ENCODE measurements at places on chromosomes 13 and 19.
A peak's percentile ranks its signal among the peaks of the same experiment; 100 is the strongest.

DNA sequence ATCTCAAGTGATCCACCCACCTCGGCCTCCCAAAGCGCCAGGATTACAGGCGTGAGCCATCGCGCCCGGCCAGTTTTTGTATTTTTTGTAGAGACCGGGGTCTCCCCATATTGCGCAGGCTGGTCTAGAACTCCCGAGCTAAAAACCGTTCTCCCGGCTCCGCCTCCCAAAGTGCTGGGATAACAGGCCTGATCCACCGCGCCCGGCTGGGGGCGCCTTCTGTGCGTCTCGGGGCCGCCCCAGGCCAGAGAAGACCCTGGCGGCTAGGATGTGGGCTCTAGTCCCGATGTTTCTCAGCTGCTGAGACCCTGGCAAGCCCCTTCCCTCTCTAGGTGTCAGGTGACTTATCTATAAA is 3.6 kb downstream of the ARHGAP45 start:
- DNase-seq = no peak

DNA sequence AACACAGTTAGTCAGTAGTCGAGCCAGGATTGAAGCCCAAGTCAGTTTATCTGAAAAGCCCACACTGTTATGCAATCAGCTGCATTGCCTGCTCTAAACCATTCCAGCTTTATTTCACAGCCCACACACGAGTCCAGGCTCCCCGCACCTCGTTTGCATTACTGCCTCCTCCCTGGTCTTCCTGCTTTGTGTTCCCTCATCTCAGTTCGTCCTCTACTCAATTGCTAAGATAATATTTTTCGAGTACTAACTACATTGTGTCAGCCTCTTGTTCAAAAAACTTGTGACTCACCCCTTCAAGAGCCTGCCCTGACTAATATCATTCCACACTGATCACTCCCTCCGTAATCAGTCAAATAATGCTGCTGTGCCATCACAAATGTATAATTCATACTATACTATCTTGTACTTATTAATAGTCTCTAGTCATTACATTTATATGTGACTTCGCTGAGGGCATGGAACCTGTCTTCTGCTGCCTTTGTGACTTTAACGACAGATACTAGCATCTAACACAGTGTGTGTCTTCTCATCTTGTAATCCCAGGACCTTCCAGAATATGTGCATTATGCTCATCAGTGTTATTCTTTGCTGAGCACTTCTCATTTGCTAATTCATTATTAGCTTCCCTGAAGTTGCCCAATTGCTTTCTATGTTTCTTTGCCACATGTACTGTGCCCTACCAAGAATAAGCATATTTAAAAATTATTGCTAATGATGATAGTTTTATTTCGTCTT is 26.2 kb upstream of the WDFY2 start:
- DNase-seq = no peak

DNA sequence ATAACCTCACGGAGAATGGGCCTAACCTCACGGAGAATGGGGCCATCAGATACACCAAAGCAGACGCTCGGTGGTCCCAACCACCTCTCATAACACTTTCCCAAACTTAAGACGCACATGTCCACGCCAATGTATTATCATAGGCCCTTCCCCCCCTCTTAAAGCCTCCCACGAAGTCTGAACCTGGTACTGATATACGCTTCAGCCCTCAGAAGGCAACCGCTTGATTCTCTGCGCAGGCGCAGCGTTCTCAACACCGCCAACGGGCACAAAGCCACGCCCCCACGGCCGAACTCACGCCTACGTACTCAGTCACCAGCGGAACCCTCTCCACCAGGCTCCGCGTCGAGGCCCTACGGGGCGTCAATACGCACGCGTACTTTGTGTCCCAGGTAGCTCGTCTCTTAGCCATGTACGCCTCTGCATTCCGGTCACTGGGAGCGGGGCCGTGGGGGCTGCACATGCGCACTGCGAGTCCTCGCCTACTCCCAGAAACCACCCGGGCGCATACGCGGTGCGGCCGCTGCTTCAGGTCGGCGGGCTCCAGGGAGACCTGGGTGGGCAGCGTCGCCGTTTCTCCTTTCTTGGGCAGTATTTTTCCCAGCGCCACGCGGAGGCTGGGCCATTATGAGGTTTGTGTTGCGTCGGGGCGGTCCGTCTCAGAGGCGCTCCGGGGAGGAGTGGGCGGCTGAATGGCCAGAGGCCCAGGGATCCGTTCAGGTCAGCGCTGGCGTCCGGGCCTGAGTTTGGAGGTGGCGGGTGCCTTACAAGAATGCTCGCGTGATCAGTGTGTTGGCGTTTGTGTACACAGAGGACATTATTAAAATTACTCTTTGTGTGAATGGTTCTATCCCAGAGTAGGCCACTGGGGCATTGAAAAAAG is 25.3 kb downstream of the ZNF582 start:
- peak; percentile 49 for DNase-seq

DNA sequence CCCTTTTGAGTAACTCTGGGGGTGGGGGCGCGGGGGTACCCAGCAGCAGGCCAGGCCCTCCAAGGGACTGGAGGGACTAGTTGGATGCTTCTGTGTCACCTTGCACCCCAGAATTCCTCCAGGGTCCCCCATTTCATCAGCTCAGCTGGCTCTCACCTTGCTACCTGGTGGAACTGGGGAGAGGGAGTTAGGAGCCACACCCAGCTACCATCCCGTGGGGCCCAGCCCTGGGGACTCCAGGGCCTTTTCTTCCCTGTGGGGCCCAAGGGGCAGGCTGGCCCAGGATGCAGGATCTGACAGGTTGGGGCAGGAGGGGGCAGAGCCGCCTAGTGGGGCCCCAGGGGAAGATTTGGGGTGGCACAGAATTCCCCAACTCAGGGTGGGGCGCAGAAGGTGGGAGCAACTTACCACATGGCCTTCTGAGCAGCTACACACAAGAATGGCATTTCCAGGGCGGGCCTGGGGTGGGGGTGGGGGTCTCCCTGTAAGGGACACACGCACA is 32.8 kb upstream of the NANOS3 start:
- DNase-seq = no peak

GRCh38 chr13:45626731-45627374 is 11.3 kb upstream of the ERICH6B start:
- DNase-seq = no peak

DNA sequence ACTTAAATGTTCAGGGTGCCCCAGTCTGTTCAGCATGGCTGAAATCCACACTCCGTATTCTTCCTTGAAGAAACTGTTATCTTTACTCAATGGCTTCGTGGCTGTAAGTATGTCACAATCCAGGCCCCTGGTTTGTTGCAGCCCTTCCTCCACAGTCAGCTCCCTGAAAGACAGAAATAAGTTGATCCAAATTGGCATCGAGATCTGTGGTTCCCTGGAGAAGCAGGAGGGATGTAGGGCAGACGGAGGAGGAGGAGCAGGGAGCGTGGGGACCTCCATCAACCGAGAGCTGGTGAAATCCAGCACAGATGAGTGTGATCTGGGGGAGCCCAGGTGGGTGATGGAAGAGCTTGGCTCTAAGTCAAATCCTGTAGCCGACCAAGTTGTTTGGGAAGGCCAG is 304 bp downstream of the TSPAN16 start:
- no peak for DNase-seq

DNA sequence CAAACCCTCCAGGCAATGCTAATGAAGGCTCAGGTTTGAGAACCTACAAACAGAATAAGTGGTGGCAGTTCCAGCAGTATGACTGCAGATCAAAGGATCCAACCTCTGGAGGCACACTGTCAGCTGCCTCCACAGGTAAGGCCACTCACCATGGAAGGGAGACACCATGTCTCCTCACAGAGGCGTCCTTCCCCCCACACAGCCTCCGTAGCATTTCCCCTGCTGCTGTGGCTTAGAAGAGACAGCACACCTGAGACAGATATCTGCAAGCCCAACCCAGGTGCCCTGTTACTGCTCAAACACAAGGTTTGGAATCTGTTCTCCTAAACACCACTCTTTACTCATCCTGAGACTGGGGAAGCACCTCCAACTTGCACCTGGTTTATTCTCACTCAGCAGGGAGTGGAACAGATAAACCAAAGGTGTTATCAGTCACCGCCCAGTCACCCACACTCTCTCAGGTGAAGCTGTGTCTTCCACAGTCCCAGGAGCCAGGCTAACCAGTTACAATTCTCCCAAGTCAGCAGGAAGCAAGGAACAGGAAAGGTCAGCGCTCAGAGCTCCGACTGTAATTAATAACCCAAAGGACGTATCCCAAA is 311.2 kb downstream of the FOXO1 start:
- no peak for DNase-seq

DNA sequence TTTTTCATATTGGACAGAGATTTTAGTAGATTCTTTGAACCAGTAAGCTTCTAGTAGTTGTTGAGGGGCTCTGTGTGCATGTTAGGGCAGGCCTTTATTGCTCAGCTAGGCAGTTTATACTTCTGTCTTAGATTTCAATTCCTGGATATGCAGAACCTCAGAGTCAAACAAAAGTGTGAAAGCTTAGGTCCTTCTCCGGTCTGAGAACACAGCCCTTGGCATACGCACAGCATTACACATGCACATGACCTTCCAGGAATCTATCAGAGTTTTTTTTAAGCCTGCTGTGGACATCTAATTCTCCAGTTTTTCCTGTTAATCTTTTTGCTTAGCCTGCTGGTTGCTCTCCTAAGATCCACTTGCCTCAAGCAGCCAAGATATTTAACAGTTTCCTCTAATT is 77.9 kb upstream of the KL start:
- DNase-seq = no peak

DNA sequence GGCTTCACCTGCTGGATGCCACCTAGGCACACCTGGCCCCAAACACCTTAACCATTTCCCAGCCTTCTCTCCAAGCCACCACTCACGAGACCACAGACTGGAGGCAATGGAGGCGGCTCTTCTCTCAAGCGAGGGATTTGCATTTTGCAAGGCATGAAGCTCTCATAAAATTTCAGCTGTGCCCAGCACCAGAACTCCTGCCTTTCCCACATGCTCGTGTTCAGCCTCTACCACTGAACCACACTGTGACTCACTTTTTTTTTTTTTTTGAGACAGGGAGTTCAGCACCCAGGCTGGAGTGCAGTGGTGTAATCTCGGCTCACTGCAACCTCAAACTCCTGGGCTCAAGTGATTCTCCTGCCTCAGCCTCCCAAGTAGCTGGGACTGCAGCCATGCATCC is 10.6 kb downstream of the NANOS3 start:
- no peak for DNase-seq

DNA sequence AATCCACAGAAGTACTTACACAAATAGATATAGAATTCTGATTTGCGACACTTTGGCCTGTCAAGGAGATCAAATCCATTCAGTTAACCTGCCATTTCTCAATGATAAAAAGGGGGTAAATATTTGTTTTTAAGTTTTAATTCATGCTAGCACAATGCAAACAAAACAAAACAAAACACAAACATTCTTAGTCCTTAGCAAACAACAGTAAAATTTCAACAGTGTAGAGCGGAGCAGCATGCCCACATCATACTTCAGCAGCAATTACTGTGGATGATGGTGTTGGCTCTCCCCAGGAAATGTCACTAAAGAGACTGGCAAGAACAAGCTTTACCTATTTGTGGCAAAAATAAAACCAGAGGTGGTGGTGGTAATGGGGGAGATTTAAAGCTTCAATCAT is 625.2 kb upstream of the PCDH20 start:
- no peak for DNase-seq

GRCh38 chr13:99958406-99959126 is 13.0 kb downstream of the ZIC5 start:
- no peak for DNase-seq

GRCh38 chr13:82898586-82898985 is 983.7 kb downstream of the SLITRK1 start:
- no peak for DNase-seq

- DNase-seq = no peak
Measured at GRCh38 chr13:85995788-85996418, 196.7 kb upstream of the SLITRK6 start.

DNA sequence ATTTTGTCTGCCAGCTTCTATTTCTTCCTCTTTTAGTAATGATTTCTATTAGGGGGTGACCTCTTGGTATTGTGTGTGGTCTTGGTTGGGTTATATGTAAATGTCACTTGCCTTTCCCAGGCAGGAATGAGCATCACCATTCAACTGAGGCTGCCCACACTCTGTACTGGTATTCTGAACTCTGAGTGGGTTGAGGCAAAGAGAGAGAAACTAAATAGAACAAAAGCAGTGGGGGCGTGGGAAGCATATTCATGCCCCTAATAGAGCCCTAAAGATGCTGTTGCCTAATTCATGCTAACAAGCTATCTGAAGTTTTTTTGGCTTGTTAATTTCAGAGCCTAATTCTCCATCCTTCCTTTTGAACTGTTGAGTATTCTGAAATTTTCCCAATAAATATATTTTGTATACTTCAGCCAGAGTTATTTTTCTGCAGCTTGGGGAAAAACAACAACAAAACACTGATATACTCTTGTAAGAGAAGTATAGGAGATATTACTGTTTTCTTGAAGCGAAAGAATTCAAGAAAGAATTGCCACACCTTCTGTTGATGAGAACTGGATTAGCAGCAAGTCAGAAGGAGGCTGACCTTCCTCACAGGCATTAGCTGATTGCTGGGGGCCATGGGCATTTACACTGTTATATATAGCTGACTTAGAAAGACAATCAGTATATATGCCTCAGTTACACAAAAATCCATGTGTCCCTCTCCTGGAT is 315.8 kb upstream of the KLF12 start:
- DNase-seq = no peak

- no peak for DNase-seq
Measured at GRCh38 chr19:52938761-52939160, 15.5 kb upstream of the ZNF888 start.

- DNase-seq = no peak
Measured at GRCh38 chr19:2282062-2282861, at the start of gene PEAK3. PEAK3 (minus strand) TSS chr19:2282175; CDS start chr19:2280931, 1,244 bp downstream.

DNA sequence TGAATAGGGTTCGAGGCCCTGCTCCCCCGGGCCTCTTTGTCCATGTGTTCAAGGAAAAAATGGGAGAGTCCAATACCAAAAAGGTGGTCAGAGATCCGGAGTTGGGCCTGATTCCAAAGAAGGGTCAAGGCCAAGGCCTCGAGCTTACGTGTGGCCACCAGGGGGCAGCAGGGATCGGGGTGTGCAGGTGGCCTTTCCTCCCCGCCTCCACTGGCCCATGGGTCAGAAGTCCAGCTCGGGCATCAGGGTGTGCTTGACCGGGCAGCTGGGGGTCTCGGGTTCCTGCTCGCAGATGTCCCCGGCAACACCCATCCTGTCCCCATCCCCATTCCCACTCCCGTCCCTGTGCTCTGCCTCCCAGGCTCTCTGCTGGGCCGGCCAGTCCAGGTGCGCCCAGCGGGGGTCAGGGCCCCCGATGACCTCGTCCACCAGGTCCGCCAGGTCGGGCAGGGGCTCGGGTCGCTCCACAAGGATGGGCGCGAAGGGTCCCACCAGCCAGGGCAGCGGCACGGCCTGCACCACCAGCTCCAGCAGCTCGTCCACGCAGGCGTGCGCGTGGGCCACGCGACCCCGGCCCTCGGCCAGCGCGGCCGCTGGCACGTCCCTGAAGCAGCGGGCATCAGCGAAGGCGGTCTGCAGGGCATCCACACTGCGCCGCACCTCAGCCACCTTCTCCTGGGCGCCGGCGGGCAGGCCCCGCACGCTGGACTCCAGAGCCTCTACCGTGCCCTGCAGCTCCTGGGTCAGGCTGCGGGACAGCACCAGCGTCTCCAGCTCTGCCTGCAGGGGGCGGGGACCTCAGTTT is 5.2 kb upstream of the PLIN4 start:
- no peak for DNase-seq

- DNase-seq = no peak
Measured at GRCh38 chr19:1481224-1481892, 2.3 kb upstream of the C19orf25 start.

- DNase-seq = no peak
Measured at GRCh38 chr13:43277142-43277541, 253.8 kb downstream of the DNAJC15 start.

- DNase-seq = no peak
Measured at GRCh38 chr19:38644719-38645118, 2.7 kb upstream of the ACTN4 start.

All from activated T-helper 1 cell treated with Interleukin-2 at 50 U/mL for 16 hours (primary cell).